ENCODE measurements at places on chromosomes 16 and 17.
A peak's percentile ranks its signal among the peaks of the same experiment; 100 is the strongest.

DNA sequence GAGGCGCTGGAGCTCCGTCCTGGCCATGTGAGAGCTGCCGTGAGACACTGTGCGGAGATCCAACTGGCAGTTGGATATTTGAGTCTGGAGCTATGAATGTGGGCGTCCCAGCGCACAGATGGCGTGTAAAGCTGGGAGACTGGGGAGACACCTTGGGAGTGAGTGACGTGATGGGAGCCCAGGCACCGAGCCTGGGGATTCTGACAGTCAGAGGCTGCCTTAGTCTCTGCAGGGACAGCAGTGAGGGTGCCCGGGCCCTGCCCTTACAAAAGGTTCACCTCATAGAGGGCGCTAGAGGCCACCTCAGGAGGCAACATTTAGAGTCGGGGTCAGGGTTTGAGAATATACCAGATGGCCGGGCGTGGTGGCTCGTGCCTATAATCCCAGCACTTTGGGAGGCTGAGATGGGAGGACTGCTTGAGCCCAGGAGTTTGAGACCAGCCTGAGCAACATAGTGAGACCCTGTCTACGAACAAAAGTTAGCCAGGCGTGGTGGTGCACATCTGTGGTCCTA lies 194.1 kb upstream of the GSE1 start:
- DNase-seq: peak; percentile 6

- peak; percentile 65 for DNase-seq
Measured at GRCh38 chr17:56908001-56908542, 5.8 kb downstream of the TRIM25 start.

- no peak for DNase-seq
Measured at GRCh38 chr16:13961099-13961811, 41.3 kb downstream of the ERCC4 start.

DNA sequence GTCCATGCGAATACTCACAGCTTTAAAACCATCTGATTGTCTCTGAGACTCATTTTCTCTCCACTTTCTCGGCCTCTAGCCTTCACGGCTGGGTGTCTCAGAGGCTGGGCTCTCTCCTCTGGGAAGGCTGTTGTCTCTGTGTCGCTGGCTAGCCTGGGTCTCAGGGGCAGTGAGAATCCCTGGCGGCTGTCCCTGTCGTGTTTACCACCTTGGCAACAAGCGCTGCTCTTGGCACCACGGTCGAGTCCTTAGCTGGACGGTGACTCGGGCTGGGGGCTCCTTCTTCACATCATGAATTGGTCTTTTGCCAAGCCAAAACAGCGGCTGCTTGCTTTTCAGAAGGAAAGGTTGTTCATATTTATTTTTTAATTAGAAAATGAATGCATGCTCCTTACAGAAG lies 81.1 kb downstream of the MSI2 start:
- DNase-seq: no peak

GRCh38 chr16:20868890-20869289 lies 31.3 kb downstream of the DCUN1D3 start:
- no peak for DNase-seq

GRCh38 chr17:1557355-1558095 lies 5.1 kb downstream of the PITPNA start:
- no peak for DNase-seq

DNA sequence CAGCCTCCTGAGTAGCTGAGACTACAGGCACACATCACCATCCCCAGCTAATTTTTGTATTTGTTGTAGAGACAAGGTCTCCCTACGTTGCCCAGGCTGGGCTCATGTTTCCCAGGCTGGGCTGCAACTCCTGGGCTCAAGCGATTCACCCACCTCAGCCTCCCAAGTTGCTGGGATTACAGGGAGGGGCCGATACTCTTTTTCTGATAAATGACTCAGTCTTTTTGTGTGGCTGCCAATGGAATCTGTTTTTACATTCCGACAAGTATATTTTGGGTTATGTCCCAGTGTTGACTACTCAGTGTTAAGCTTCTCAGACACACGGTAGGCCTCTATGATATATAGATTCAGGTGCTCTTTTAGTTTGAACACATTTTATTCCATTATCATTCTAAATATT lies 58.1 kb downstream of the SLFN11 start:
- no peak for DNase-seq

DNA sequence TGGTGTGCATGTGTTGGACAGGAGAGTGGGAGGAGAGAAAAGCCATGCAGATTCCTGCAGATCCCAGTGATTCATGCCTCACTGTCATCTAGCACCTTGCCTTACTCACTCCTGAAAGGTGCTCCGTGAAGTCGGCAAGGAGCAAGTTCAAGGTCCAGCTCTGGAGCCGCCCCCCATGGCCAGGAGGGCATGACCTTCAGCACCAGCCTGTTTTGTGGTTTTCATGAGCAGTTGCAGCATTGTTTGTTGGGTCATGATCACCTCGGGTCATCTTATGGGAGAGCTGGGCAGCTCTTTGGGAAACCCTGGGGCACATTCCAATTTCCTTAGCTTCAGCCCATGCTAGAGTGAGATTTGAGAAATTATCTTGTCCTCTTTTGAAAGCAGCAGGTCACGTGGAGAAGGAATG lies 137.5 kb upstream of the IRX3 start:
- no peak for DNase-seq

GRCh38 chr16:19997264-19997663 lies 76.4 kb downstream of the GPR139 start:
- no peak for DNase-seq

GRCh38 chr17:18950346-18950745 lies 1.6 kb upstream of the SLC5A10 start:
- no peak for DNase-seq

- no peak for DNase-seq
Measured at GRCh38 chr16:12917653-12918052, 16.3 kb downstream of the SHISA9 start.

DNA sequence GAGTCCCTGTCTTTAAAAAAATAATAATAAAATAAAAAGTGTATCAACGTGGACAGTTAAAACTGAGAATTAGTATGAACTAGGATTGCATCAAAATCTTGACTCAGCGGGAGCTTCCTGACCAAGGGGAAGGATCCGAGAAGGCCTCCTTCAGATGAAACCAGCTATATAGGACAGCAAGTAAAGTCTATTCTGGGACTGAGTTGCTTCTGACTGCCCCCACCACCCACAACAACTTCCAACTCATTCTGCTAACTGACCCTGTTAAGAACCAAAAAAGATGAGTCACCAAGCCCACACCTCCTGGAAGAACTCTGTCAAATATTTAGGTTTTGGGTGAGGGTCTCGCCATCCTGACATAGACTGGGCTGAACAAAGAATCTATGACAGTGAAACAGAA lies 24.9 kb downstream of the MPP3 start:
- DNase-seq: no peak

- DNase-seq: peak; percentile 90
Measured at GRCh38 chr17:76385892-76386786, 1.7 kb downstream of the SPHK1 start.

DNA sequence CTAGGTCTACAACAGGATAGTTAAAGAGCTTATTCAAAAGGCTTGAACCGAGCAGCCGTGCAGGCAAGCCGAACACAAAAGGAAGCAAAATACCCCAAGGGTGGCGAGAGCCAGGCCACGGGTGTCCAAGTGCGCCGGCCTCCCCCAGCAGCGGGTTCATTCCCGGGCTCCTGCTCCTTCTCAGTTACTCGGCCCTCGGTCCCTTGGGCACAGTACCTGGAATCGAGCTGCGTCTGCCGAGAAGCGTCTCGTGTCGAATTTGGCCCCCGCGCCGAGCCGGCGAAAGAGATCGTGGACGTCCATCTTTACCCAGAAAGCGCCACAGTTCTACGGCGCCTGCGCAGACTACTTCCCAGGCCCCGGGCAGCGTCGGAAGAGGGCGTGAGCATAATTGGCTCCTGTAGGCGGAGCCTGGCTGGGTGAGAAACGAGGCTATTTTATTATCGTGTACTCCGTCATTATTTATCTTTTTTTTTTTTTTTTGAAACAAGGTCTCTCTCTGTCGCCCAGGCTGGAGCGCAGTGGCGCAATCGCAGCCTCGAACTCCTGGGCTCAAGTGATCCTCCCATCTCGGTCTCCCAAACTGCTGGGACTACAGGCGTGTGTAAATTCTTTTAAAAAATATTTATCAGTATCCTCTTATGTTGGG lies at the start of gene DDX52:
DDX52 (minus strand) TSS at position 329 of the 649 bp plus-strand sequence; CDS start at position 303, 26 bp downstream.
- DNase-seq: peak; percentile 93

- no peak for DNase-seq
Measured at GRCh38 chr17:74442670-74443515, 11.0 kb downstream of the GPRC5C start.
